Activated gamma-delta T cell (primary cell): ENCODE measurements at places on chromosomes 13 and 19.

- DNase-seq: no peak
Observed at GRCh38 chr19:1747285-1748114, 5.8 kb upstream of the ONECUT3 start.

GRCh38 chr13:28529836-28530235 is 34.9 kb upstream of the FLT1 start:
- DNase-seq: no peak

- DNase-seq: peak; percentile 76
Observed at GRCh38 chr13:114128624-114129522, 3.5 kb downstream of the RASA3 start.

DNA sequence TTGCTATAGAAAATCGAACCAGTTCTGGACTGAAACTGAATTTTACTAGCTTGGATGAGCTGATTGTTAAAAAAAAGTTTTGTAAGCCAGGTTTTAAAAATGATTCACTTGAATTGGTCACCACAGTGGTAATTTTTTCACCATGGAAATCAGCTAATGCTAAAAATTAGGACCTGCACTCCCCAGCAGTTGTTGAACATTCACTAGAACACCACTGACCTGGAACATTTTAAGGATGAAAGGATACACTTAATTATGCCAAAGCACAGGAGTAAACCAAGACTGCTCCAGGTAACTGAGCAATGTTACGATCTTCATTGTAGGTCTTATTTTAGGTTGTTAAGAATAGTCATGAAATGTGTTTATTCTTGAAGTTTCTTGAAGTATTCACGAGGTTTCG is 1342.6 kb upstream of the SPRY2 start:
- DNase-seq: no peak

DNA sequence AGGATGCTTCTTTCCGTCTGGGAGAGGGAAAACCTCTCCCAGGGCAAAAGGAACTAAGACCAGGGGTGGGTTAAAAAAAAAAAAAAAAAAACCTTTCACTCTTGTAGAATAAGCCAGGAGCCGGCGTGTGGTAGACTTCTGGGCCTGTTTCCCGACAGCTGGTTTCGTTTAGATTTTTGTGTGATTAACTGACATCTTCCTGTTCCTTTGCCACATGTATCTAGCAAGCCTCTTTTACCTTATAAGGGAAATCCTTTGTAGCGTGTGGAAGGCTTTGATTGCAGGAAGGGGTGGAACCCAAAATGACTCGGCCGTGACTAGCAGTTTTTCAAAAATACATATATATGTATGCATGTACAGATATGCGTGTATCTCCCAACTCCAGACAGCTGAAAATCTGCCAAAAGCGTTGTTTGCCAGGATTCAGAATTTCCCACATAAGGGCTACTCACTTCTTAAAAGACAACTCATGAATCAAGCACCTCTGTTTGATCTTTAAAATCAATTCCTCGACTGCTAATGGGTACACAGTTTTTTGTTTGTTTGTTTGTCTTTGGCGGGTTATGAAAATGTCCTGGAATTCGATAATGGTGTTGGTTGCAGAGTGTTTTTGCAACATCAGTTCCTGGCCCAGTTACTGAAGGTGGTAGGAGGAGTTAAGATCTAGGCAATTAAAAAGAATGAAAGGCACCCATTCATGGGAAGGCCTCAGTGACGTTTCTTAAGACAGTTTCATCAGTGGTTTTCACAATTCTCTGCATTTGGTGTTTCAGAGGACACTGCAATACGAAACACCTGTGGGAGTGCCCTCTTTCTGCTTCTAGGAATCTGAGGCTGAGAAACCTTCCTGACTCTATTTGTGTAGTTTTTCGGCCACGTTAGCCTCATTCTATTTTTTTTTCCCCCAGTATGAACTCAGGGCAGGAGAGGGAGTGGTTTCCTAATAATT is 2.7 kb downstream of the TPM4 start:
- DNase-seq: no peak

DNA sequence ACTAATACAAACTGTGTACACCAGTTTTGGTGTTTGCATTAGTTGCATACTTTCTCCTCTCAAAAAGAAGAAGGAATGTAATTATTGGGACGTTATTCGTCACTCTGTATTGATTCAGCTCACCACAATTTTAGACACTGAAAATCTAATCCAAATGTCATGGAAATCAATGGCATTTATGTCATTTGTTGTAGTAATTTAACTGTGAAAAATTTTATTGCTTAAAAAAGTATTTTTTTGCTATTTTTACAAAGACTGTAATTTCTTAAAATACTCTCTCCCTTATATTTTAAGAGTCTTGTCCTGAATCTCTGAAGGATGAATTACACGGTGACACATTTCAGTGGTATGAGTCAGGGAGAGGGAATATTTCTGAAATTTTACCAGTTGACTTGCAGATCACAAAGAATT is 2117.6 kb downstream of the PCDH9 start:
- no peak for DNase-seq

GRCh38 chr19:10773969-10774368 is 56.1 kb downstream of the DNM2 start:
- DNase-seq: no peak

GRCh38 chr13:111625526-111626315 is 305.3 kb downstream of the TEX29 start:
- no peak for DNase-seq

GRCh38 chr13:45280751-45281634 is 60.0 kb downstream of the TPT1 start:
- no peak for DNase-seq

DNA sequence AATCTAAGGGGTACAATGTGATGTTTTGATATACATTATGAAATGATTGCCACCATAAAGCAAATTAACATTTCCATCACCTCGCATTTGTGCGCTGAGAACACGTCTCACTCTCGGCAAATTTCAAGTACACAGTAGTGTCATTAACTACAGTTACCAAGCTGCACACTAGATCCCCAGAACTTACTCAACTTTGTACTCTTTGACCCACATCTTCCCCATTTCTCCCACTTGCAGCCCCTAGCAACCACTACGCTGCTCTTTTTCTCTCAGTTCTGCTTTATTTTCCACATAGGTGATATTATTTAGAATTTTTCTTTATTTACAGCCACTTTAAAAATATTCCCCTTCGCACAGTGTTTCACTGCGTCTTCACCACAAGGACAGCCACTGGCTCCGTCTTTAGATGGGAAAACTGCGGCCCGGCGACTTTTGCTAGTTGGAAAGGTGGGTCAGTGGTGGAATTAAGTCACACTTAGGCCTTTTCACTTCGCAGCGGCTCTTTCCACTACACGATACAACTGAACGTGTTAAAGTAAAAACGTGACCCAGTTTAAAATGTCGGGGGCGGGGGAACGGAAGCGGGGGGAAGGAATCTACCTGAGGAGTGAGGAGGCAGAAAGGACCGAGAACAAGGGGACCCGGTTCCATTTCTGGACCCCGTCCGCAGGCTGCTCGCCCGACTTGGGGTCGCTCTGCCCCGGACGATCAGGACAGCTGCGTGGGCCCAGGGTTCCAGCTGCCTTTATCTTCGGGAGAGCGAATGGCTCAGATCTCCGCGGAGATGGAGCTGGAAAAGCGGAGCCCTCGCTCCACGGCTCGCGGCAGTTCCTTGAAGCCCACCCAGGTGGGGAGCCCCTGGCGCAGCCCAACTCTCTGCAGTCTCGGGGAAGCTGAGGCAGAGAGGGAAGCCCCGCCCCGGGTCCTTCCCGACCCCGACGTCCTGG is 486.1 kb downstream of the UQCRFS1 start:
- no peak for DNase-seq

- DNase-seq: no peak
Observed at GRCh38 chr13:109651854-109652253, 134.5 kb downstream of the IRS2 start.
